ENCODE measurements at places on chromosomes 7 and 10.

GRCh38 chr7:14009453-14010418 is 20.3 kb upstream of the ETV1 start:
- DNase-seq = no peak

- DNase-seq = no peak
These were observed 213.5 kb downstream of the FANK1 start for GRCh38 chr10:126109893-126110292.

- no peak for DNase-seq
These were observed 26.4 kb downstream of the CDK6 start for GRCh38 chr7:92809760-92810573.

DNA sequence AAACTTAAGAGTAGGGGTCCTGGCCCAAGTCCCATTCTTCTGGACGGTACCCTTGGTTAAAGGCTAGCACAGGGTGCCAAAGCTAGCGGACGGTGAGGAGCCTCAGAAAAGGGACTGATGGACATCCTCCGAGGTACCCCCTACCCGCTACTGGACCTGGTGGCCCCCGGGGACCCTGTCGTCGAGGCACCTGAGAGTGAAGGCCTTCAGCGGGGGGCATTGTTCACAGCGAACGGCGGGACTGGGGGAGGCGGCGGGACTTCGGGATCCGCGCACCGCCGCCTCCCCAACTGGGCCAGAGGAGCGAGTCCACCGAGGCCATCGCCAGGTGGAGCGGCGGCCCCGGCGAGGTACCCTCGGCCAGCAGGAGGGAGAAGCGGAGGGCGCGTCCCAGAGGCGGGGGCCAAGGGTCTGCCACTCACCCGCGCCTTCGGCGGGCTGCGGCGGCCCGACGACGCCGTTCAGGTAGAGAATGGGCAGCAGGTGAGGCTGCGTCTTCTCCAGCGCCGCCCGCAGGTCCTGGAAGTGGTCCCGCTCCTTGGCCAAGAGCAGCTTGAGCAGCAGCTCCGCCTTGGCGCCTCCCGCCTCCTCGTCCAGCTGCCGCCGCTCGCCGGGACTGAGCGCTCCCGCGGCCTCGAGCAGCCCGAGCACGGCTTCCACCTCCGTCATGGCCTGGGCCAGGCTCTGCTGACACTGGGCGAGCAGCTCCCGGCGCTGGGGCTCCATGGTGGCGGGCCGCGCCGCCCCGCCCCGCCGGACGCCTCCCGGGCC is 575 bp downstream of the DLG5 start:
- DNase-seq = peak; percentile 42

DNA sequence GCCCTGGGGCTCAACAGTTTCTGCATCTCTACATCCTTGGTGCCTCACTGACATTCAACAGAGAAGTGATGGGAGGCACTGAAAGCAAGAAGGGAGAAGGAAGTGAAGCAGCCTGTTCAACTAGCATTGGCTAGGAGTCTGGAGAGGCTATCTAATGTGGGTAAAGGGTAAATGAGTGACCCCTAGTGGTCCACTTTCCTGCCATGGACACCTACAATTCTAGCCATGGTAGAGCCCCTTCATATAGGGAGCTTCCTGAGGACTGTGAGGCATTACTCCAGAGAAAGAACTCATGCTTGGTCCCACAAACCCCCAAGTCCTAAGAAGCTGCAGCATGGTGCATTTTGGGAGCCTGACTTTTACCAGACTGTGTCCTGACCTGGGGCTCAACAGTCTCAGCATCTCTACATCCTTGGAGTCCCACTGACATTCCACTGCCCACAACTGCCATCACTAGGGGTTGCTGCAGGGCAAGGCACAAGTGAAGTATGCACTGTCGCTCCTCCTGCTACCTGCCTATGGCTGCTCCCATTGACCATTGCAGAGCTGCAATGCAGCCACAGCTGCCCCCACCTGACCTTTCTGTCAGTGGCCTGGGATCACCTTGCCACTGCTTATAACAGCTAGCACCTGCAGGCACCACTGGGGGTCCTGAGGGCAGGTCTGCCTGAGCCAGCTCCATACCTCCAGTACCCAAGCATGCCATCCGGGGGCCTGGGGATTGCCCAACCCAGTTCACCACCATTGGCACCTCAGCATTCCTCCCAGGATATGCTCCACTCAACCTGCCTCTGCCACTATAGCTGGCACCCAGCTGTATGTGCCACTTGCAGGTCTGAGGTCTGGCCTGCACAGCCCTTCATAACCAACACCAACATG is 44.1 kb upstream of the CDK6 start:
- DNase-seq = no peak

DNA sequence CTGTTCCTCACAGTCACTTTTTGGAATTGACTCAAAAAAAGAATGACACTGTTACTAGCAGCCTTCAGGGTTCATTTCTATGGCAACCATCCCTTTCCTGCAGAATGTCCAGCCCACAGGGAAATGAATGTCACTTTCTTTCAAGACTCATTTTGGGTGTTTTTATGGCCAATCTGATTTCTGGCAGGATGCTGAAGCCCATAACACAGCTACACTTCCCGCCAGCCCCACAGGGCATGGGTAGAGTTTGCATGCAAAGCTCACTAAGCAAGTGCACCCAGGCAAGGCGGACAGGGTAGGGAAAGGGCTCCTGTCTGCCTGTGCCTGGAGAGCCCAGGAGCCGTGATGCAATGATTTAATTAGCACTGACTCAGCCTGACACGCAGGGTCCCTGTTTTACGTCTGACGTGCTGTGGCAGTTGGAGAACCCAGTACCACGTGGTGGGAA is 26.1 kb upstream of the GPAM start:
- peak; percentile 62 for DNase-seq

DNA sequence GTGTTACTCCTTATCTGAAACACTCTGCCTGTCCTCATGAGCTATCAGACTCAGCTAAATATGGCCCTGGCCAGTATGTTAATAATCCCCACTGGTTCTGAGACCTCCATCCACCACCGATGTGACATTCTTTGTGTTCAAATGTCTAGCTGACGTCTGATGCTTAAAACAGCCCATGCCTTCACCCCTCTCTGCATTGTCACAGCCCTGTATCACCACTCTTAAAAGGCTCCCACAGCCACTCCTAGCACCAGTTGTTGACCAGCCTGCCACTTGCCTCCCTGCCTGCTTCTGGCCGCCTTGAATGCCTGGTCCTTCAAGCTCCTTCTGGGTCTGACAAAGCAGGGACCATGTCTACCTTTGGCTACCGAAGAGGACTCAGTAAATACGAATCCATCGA is at the start of gene LMOD2:
TSS of gene LMOD2 (plus strand) at position 253 of the 400 bp plus-strand sequence. CDS start at position 351, 98 bp downstream.
- DNase-seq = no peak

DNA sequence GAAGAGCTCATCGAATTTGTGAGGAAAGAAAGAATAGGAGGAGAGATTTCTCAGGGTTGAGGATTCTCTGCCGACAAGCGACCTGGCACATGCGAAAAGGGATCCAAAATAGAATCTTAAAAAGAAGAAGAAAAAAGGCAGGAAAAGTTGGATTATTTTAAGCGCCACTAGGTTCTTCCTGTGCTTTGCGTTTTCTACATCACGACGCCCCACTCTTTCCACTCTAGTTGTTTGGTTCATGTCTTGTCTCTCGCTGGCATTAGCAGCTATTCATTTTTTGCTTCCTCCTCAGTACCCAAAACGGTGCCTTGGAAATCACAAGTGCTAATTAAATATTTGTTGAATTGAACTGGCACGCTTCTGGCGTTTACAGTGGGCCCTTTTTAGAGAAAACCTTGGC is 674 bp upstream of the FRA10AC1 start:
- DNase-seq = no peak

DNA sequence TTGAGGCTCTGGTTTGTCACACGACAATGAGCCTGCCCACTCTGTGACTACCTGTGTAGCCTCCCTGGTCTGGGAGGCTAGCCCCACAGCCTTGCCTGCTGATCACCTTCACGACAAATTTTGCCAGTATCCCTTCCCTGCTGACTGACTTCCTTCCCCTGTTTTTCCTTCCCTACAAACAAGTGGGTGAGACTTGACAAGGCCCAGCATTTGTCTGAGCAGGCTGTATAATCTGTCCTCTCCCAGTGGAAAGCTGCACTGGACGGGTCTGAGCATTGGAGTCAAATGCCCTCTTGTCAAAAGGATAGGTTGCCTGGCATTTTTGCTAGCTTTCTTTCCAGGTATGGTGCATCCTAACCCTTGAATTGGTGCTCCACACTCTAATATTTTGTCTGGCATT is 1088.4 kb downstream of the KCNMA1 start:
- no peak for DNase-seq

GRCh38 chr7:87517136-87517815 is 41.8 kb upstream of the ABCB4 start:
- DNase-seq = no peak

- no peak for DNase-seq
These were observed 127.2 kb downstream of the LRRC4 start for GRCh38 chr7:127903892-127904669.

- no peak for DNase-seq
These were observed 203.2 kb downstream of the AHR start for GRCh38 chr7:17501441-17502212.

DNA sequence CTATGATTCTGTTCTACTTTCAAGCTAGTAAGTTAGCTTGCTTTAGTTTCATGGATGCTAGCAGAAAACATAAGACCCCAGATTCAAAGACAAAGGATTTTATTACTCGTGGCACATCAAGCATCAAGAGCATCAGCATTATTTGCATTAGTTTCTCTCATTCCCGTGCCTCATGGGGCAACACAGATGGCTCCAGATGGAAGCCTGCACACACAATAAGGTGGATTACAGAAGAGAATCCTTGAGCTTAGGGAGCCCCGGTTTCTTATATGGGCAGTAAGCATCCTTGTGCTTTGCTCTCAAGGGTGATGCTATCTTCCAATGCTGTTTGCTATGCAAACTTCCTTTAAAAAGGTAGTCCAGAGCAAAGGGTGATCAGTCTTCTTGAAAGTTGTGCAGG is 10.7 kb upstream of the CAPZA2 start:
- DNase-seq = no peak

DNA sequence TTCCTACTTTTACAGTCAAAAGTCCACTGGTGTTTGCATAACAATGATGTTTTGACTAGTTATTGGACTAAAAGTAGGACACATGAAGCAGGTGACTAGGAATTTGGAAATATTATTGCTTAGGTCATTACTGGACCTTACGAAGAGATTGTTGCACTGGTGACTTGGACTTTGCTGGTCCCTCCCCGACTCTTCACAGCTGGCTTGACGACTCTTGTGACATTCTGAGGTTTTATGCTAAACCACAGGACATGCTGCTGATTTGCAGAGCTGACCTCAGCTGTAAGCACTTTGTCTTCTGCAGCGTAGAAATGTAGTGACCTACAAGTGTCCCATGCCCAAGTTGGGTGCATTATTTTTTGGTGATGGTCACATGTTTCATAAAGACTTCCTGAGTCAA is 21.9 kb downstream of the PCBD1 start:
- DNase-seq = no peak

GRCh38 chr10:79304479-79305087 is 42.7 kb upstream of the PPIF start:
- DNase-seq = no peak

- DNase-seq = no peak
These were observed 214.0 kb upstream of the DKK1 start for GRCh38 chr10:52100011-52100547.

DNA sequence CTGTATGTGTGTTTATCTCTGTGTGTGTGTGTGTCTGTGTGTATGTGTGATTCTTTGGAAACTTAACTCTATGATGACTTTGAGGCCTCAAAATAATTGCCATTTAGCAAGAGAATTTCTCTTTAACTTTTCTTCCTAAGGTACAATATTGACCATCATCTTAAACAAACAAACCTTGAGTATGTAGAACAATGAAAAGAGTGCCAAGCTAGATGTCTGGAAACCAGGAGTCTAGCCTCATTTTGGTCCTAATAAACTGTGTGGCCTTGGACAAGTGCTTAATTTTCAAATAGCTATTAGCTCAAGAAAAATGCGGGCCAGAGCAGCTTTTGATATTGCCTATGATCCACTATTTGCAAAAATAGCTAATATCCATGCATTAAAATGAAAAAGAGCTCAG is 119.3 kb downstream of the RNLS start:
- no peak for DNase-seq

DNA sequence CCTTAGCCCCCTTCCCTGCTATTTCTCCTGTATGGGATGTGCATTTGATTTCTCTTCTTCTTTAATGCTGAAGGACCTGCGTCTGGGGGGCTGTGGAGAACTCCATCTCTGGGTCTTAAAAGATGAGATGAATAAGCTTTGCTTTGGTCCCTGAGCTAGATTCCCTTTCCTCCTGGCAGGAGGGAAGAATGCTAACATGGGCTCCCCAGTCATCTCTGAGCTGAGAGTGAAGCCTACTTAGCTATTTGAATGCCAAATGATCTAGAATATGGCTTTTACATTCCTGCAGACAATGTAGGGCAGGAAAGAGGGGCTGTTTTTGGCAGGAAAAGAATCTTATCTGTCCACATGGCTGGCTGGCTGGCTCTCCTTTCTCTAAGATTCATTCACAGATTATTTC is 62.6 kb upstream of the EFCAB10 start:
- DNase-seq = no peak

DNA sequence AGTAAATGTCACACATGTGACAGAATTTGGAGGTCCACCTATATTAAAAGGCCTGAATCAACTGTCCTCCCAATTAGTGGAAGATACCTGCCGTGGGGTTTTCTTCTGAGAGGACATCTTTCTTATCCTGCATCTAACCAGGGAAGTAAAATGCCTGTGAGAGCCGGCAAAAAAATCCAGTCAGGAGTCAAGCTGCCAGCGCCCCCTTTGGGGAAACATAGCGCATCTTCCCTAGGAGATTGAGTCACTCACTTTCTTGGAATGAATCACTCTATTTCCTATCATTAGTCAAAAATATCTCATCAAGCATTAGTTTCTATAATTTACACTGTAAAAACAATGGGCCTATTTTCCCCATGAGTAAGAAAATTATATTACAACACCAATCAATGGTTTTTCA is 66.4 kb upstream of the ANK3 start:
- DNase-seq = no peak

DNA sequence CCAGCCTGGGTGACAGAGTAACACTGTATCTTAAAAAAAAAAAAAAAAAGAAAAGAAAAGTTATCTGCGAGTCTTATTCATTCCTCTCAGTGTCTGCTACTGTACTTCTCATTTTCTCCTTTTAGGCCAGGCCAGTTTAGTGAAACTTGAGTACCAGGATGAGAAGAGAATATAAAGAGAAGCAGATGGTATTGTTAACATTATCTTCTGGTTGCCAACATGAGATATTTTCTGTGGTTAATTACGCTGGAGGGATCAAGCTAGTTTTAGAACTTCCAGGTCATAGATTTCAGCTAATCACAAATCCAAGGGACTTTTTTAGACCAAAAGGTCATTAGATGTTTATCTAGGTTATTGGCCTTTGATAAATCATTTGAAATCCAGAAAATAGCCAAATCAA is 252.6 kb upstream of the SMIM30 start:
- DNase-seq = no peak

GRCh38 chr10:72765051-72765745 is 73.3 kb downstream of the MCU start:
- DNase-seq = no peak

DNA sequence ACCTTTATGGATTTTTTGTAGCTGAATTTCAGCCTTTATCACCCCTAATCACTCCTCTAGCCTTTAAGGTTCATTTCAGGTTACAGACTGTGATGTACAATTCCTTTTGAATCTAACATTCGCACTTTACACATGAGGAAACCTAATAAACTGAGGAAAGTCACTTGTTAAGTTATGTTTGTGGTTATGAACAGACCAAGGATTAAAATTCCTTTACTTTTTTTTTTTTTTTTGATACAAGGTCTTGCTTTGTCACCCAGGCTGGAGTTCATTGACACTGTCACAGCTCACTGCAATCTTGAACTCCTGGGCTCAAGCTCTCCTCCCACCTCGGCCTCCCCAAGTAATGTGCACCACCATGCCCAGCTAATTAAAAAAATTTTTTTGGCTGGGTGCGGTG is 3.6 kb downstream of the MCU start:
- DNase-seq = no peak

GRCh38 chr10:5574642-5575131 is 49.9 kb downstream of the CALML3 start:
- no peak for DNase-seq

Measured in anterior cingulate cortex (tissue), 58 donors.